SK-MEL-5 (cell line): ENCODE measurements at places on chromosomes 5 and 9. TPM values are rescaled to one million over a fixed set of nuclear protein-coding genes. Genes with fewer than 3 reads are reported as not detected.

The TMEM252 gene
- total RNA-seq = not detected in 2 replicates

The SDHA gene
- total RNA-seq = 129 and 140 TPM in 2 replicates

The GADD45G gene
- not detected in 2 replicates for total RNA-seq

The INSL6 gene
- not detected in 2 replicates for total RNA-seq

The SLCO4C1 gene
- 0.05 TPM in 2 replicates for total RNA-seq

The STPG3 gene
- not detected in 2 replicates for total RNA-seq

The ENTREP1 gene
- 2.7 and 3.1 TPM in 2 replicates for total RNA-seq

The PCDHGA10 gene
- 0.18 and 0.21 TPM in 2 replicates for total RNA-seq

The KLF9 gene
- 42.7 and 43.1 TPM in 2 replicates for total RNA-seq

The CYSRT1 gene
- 0.21 and 0.59 TPM in 2 replicates for total RNA-seq

The FST gene
- 0.48 and 0.74 TPM in 2 replicates for total RNA-seq
